ENCODE measurements at places on chromosomes 5 and 9. TPM values are rescaled to one million over a fixed set of nuclear protein-coding genes. Genes with fewer than 3 reads are reported as not detected.

DNA sequence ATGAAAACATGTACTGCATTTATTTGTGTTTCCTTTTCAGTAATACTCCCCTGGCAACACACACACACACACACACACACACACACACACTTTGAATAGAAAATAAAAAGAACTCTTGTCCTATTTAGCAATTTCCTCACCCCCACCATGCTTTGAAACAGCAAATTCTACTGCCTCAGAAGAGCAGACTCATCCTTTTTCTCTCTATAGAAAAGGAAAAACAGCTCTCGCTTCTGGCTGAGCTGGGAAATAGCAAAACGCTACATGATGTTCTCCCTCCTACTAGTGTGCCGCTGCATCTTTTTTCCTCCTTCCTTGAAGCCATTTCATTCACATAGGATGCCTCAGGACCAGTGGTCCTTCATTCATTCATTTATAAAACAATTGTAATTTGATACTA, 453.6 kb downstream of the CSNK1G3 start:
- no peak for DNase-seq
- H3K4me3 ChIP-seq: no peak overlapping the region
- no peak overlapping the region for H3K27ac ChIP-seq
- H3K4me1 ChIP-seq: no peaks in the 10 kb centered on the region
- no peaks in the 10 kb centered on the region for H3K27me3 ChIP-seq

GRCh38 chr5:106648401-106648800, 1022.3 kb downstream of the EFNA5 start:
- H3K27ac ChIP-seq: no peak overlapping the region
- H3K4me1 ChIP-seq: no peaks in the 10 kb centered on the region
- no peak overlapping the region for H3K4me3 ChIP-seq
- no peaks in the 10 kb centered on the region for H3K36me3 ChIP-seq

Gene CARD6
- 10.7 TPM for total RNA-seq

DNA sequence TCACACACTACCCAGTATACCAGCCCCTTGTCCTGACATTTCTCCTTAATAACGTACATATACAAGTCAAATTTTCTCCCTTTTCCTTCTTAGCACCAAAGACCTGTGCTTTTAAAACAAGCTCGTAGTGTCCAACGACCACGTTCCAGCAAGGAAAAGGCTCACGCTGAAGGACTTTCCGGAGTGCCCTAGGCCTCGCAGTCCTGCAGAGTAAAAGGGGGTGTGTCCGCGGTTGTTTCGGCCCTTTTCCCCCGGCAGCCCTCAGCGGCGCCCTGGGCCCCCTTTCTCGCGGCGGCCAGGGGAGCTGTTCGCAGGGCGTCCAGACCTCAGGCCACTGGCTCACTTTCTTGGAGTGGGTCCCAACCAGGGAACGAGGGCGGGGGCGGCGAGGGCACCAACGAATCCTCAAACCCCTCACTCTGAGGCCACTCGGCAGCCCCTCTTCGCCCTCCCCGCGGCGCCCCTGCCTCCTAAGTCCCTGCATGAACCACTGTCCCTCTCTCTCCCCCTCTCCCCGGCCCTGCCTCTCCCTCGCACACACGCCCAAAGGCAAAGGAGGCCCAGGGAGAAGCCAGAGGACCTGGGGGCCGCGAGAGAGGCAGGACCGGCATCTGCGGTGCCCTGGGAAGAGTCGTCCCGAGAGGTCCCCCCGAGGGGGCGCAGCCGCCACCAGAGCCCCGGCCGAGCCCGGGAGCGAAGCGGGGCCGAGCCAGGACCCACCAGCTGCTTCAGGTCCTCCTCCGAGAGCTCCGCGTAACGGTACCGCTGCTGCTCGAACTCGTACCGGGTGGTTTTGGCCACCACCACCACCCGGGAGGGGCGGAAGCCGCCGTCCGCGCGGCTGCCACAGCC, 720 bp downstream of the NADK2 start:
- peak overlapping the region; percentile 100 for H3K27ac ChIP-seq
- peak; percentile 23 for DNase-seq
- peak overlapping the region; percentile 96 for H3K4me3 ChIP-seq
- peaks cover 48% of the 10 kb centered on the region for H3K4me1 ChIP-seq
- H3K27me3 ChIP-seq: no peaks in the 10 kb centered on the region
- H3K36me3 ChIP-seq: no peaks in the 10 kb centered on the region

DNA sequence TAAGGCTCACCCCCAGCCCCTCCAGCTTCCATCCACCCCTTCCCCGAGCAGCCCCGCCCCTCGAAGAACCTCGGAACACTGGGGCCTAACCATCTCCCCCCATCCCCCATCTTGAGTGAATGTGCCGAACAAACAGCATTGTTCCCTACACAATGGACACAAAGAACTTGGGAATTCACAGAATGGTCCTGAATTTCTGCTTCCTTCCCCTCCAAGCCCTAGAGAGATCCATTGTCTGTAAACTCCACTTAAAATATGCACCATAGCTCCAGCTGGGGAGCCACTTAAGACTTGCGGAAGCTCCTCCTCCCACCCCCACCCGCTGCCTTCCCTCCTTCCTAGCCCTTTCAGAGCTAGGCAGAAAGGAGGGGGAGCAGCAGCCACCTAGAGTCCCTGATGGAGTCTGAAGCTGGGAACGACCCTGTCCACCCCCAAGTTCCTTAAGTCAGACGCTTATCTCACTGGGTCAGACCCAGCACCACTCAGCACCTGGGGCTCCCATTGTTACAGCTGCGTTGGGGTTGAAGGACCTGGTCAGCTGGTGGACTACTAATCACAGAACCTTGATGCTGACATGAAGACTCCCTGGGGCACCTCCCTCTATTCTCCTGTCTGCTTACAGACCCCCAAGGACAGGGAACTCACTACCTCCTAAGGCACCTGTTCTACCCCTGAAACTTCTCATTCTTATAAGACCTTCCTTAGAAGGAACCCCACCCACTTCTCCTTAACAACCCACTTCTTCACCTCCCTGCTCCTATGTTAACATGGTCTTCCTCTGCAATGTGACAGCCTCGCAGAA, 61.4 kb downstream of the PCDH1 start:
- peaks cover 6% of the 10 kb centered on the region for H3K4me1 ChIP-seq
- H3K36me3 ChIP-seq: no peaks in the 10 kb centered on the region
- no peaks in the 10 kb centered on the region for H3K27me3 ChIP-seq

Gene ATP6V0E1
- total RNA-seq: 88.8 TPM

Gene PCDHGA7
- 7.6 TPM for total RNA-seq

- H3K36me3 ChIP-seq: no peaks in the 10 kb centered on the region
- no peaks in the 10 kb centered on the region for H3K4me1 ChIP-seq
- no peak overlapping the region for H3K27ac ChIP-seq
These were observed 134.1 kb downstream of the NUDT12 start for GRCh38 chr5:103428411-103428871.

GRCh38 chr9:121262423-121262822, 5.5 kb upstream of the GSN start:
- peak overlapping the region; percentile 74 for H3K27ac ChIP-seq
- no peaks in the 10 kb centered on the region for H3K36me3 ChIP-seq
- H3K4me3 ChIP-seq: no peak overlapping the region
- peaks cover 16% of the 10 kb centered on the region for H3K4me1 ChIP-seq

- no peaks in the 10 kb centered on the region for H3K4me1 ChIP-seq
- no peak for DNase-seq
- H3K4me3 ChIP-seq: no peak overlapping the region
- no peak overlapping the region for H3K27ac ChIP-seq
- no peaks in the 10 kb centered on the region for H3K36me3 ChIP-seq
These were observed 40.0 kb upstream of the DMRT1 start for GRCh38 chr9:801399-802071.

Gene SPATA31C1
- not detected for total RNA-seq

GRCh38 chr9:69319324-69320025, 5.5 kb upstream of the ENTREP1 start:
- H3K4me3 ChIP-seq: no peak overlapping the region
- H3K36me3 ChIP-seq: no peaks in the 10 kb centered on the region
- H3K4me1 ChIP-seq: no peaks in the 10 kb centered on the region
- H3K27me3 ChIP-seq: peaks cover 2% of the 10 kb centered on the region
- no peak overlapping the region for H3K27ac ChIP-seq
- DNase-seq: no peak

DNA sequence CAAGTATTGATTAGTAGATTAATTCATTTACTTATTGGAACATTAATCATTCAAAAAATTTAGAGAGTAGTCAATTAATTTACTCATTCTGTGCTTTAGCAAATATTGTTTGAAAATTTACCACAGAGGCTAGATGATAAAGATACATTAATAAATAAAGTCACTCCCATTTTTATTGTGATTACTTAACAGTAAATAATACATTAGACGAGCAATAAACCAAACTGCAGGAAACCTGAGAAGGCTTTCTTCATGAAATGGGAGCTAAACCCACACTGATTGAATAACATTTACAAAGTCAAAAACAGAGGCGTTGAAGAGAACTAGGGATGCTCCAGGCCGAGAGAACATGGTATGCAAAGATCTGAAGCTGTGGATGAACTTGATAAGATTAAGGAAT, 38.8 kb upstream of the PRDM9 start:
- no peaks in the 10 kb centered on the region for H3K27me3 ChIP-seq
- H3K36me3 ChIP-seq: no peaks in the 10 kb centered on the region
- H3K27ac ChIP-seq: no peak overlapping the region
- no peaks in the 10 kb centered on the region for H3K4me1 ChIP-seq
- H3K4me3 ChIP-seq: no peak overlapping the region

Gene PRLR
- total RNA-seq: 3.3 TPM

- H3K36me3 ChIP-seq: no peaks in the 10 kb centered on the region
- H3K4me1 ChIP-seq: no peaks in the 10 kb centered on the region
- DNase-seq: no peak
- no peak overlapping the region for H3K27ac ChIP-seq
- H3K27me3 ChIP-seq: no peaks in the 10 kb centered on the region
These were observed 355.9 kb downstream of the RAB3C start for GRCh38 chr5:58938563-58939424.

Gene SV2C
- total RNA-seq: 1.4 TPM

DNA sequence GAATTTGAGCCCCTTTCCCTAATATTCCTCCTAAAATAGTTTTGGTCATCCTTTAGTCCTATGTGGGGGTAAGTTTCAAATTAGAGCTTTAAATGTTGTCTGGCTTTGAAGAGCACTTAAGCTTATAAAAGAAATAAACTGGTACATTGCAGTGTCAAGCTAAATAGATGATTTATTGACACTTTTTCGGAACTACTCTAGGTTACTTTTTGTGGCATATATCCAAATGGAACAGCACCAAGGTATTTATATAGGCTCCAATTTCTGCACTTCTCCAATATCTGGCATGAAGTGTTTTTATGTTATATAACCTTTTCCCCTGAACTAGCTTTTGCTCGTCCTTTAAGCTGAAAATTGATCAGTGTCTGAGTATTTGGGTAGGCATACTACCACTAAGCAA, 402.5 kb downstream of the NFIB start:
- H3K4me3 ChIP-seq: no peak overlapping the region
- no peak for DNase-seq
- H3K27ac ChIP-seq: no peak overlapping the region

GRCh38 chr5:95087816-95088317, 197.0 kb downstream of the MCTP1 start:
- no peak for DNase-seq
- H3K27me3 ChIP-seq: no peaks in the 10 kb centered on the region
- no peaks in the 10 kb centered on the region for H3K36me3 ChIP-seq
- no peak overlapping the region for H3K27ac ChIP-seq
- H3K4me1 ChIP-seq: peaks cover 4% of the 10 kb centered on the region

Gene HAVCR2
- total RNA-seq: 32.1 TPM

DNA sequence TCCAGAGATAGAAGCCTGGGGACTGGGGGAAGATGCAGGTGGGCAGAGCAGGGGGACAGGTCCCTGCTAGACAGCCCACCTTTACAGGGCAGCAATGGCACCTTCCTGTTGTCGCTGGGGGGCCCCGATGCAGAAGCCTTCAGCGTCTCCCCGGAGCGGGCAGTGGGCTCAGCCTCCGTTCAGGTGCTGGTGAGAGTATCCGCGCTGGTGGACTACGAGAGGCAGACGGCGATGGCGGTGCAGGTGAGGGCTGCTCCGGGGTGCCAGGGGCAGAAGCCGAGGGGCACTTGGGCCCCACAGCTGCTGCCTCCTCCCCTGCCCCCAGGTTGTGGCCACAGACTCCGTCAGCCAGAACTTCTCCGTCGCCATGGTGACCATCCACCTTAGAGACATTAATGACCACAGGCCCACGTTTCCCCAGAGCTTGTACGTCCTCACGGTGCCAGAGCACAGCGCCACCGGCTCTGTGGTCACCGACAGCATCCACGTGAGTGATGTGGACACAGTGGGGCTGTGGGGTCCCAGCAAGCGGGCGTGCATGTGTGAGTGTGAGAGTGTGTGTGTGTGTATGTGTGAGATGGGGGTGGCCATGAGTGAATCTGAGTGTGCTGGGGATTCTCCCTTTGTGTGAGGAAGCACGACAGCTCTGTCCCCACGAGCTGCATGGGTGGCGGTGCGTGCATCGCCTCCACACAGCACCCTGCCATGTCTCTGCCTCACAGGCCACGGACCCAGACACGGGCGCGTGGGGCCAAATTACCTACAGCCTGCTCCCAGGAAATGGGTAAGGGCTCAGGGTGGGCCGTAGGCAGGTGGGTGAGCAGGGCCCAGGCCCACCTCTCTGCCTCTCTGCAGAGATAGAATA, 28.4 kb downstream of the CDHR2 start:
- H3K4me3 ChIP-seq: no peak overlapping the region
- H3K36me3 ChIP-seq: no peaks in the 10 kb centered on the region
- no peak overlapping the region for H3K27ac ChIP-seq
- H3K4me1 ChIP-seq: no peaks in the 10 kb centered on the region
